Right renal cortex interstitium (tissue), 3 donors: ENCODE measurements at places on chromosomes 2 and 18. TPM values are rescaled to one million over a fixed set of nuclear protein-coding genes. Genes with fewer than 3 reads are reported as not detected.

TMEM17 gene
- 7.1 TPM for polyA plus RNA-seq

DNA sequence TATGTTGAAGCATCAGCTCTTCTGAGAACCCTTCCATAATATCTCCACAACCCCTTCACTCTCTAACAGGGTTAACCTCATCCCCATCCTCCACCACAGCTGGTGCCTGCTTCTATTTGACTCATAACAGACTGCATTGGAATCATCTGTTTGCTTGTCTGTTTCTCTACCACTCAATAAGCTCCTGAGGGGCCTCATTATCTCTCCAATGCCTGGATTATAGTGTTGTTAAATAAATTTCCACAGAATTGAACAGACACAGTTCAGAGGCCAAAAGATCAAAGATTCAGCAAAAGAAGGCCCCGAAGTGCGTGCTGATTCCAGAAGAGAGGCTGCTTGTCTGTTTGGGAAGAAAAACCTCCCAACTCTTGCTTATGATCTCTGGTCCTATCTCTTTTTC lies 33.7 kb upstream of the FAM98A start:
- DNase-seq = no peak

GRCh38 chr18:4586731-4587130 lies 131.6 kb upstream of the DLGAP1 start:
- no peak for DNase-seq

DCDC2C gene
- polyA plus RNA-seq = not detected
